ENCODE measurements at places on chromosomes 12 and 14.

DNA sequence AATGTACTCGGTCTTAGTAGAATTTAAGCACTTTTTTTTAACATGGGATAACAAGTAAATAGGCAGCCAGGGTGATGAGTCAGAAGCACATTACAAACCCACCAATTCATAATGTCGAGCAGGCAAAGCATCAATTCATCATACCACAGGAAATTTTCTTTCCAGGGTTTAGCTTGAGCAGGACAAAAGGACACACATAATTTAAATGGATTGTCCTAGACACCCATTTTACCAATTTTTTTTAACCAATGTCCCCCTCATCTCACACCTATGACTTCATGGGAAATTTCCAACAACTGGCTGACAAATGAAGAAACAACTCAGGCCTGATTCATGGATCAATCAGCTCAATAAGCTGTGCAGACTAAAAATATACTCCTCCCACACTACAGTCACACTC is 58.8 kb upstream of the FOXG1 start:
- no peak for DNase-seq

DNA sequence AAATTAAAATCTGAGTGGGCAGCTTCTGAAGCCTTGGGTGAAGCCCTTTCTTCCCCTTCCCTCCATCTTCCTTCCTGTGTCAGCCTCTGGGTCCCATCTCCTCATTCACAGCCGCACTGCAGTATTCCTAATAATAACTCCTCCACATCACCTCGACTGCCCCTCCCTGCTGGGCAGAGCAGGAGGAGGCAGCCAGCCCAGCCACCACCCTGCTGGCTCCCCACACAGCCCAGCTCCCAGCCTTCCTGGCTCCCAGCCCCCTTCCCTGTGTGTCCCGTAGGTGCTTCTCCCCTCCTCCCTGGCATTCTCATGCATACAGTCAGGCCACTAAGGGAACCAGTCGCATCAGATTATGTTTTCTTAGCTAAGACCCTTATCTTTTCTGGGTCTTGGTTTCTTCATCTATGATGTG is 3.7 kb downstream of the IFFO1 start:
- no peak for DNase-seq

DNA sequence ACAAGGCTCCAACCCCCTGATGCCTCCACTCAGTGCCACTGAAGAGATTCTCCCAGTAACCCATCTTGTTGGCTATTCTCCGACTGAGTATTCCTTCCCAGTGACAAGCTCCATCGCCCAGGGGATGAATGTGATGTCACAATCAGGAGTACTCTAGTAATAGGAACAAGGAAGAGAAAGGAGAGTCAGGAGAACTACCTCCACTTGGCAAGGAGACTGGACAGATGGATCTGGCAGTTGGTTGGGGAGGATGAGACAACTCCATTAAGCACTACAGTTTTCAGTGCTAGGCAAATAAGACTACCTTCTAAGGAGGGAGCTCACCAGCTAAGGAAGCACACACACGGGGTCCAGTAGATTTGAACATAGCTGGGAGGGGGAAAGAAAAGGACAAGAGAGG is 5.3 kb downstream of the RNF41 start:
- no peak for DNase-seq

GRCh38 chr14:26204728-26205479 is 392.9 kb downstream of the NOVA1 start:
- DNase-seq: peak; percentile 33

DNA sequence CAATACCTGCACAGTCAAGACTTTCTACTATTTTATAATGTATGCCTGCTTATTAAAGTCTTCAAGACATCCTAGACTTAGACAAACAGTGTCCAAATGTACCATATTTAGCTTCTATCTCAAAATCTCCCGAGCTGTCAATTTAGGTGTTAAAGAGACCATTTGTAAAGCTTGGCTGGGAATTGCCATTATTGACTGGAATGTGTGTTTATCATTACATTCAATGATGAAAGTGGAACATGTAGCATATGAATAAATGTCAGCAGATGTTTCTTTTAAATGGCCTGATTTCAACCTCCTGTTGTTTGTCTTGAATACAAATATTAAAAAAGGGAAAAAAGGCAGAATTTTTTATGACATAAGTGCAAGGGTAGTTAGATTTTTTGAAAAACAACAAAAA is 572.3 kb downstream of the PRKD1 start:
- DNase-seq: no peak

DNA sequence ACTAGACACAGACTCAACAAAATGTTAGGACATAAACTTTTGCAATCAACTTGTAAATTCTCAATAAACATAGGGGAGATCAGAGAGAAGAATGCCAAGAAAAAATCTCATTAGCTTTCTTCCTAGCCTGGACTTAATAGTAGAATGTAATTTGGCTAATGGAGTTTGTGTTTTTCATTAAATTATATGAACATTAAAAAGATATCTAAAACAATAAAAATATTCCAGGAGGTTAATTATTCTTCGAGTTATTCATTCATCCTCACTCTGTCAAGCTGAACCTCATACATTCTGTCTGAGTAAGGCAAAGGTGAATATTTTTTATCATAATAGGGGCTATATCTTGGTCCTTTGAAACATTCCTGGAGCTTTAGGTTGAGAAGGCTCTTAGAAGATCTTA is 551.9 kb upstream of the TBX3 start:
- DNase-seq: no peak

DNA sequence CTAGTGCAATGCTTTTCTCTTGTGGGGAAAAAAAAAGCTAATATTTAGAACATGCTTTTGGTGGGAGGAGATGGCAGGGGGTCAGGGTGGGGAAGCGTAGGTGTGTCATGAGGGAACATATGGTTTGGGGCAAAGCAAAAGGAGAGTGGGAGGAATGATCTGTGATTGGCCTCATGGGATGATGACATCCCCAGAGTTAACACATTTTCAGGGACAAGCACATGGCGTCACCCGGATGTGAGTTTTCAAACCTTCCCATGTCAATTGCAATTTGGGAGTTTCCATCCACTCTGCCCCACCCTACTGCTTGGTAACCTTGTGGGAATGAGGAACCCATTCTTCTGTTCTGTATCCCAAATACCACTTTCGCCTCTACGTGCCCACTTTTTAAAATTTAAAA is 164.2 kb downstream of the SSPN start:
- no peak for DNase-seq

DNA sequence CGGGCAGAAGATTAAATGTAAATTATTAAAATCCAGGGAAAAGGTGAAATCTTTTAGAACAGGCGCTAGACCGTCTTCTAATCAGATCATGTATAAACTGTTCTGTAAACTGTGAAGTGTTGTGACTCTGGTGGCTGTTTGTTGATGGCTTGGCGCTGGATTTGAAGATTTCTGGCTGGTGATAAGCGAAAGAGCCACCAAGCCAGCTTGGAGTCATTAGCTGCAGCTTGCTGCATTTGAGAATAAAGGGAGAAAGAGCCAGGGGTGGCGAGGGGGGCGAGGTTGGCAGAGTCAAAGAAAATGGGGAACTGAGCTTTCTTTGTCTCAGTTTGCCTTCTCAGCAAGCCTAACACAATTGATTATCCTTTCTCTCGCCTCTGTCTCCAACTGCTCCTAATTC is 8.0 kb downstream of the SYNDIG1L start:
- no peak for DNase-seq

- DNase-seq: no peak
These were observed 3.1 kb downstream of the FICD start for GRCh38 chr12:108518101-108518715.

DNA sequence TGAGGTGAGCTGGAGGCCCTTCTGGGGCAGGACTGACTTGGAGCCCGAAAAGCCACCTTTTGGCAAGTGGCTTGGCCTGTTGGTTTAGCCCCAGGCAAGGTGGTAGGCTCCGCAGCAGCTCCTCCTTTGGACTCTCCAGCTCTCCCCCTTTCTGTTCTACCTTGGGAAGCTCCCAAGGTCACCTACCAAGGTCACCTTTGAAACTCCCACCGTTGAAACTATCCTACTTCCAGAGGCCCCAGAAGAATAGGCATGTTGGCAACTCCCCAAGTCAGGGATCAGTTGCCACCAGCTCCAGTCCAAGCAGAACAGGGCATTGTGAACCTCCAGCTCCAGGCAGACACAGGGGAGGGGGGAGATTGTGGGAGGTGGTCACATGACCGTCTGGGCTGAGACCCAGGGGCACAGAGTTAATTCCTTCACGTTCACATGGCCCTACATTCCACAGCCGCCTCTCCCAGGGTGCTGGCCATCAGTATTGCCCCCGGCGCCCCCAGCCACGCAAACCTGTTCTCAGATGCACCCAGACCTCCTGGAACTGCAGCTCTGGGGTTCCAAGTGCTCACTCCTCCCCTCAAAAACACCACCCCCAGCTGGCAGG is 14.4 kb downstream of the IRF2BPL start:
- peak; percentile 75 for DNase-seq

- DNase-seq: no peak
These were observed 562 bp downstream of the EAPP start for GRCh38 chr14:34538871-34539406.

GRCh38 chr12:67649570-67650387 is 1.2 kb downstream of the DYRK2 start:
- DNase-seq: peak; percentile 53

- no peak for DNase-seq
These were observed 62.3 kb downstream of the GCH1 start for GRCh38 chr14:54840336-54840735.

- DNase-seq: peak; percentile 8
These were observed 112.9 kb downstream of the HMGA2 start for GRCh38 chr12:65937161-65937641.

- DNase-seq: peak; percentile 58
These were observed 27.4 kb upstream of the GUCY2C start for GRCh38 chr12:14723763-14724162.

- no peak for DNase-seq
These were observed 19.9 kb downstream of the LRTM2 start for GRCh38 chr12:1839956-1840951.

GRCh38 chr12:120139958-120140357 is 23.4 kb upstream of the RAB35 start:
- DNase-seq: no peak

DNA sequence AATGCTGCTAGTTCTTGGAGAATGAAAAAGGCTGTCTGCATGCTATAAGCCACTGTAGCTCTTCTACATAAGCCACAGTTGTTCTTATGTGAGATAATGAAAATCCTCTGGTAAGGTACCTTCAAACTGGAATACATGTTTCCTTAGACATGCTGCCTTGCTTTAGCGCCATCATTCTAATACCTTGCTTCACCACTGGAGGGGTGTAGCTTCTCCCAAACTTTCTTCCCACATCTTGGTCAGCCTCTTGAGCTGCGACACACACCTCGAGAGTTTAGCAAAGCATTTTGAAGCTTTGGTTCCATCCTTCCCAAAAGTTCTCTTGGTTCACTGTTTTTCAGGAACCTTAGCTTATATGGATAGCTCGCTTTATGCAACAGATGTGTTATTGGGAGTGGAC is 69.5 kb downstream of the NKX2-1 start:
- no peak for DNase-seq

DNA sequence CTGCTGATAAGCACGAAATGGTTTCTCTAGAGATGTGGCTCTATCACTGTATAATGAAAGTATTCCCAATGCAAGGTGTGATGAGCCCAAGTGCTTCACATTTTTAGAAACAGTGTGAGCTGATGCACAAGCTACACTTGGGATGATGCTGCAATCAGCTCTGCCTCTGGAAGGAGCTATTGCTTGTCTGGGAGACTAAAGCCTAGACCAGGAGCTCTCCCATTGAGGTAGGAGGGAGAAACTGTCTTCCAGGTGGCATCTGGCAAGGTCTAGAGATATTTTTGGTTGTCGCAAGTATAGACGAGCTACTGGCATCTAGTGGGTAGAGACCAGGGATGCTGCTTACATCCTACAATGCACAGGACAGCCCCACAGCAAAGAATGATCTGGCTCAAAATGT is 42.0 kb downstream of the HECTD4 start:
- DNase-seq: no peak

- peak; percentile 41 for DNase-seq
These were observed 110.5 kb downstream of the TGFB3 start for GRCh38 chr14:75871181-75871880.

DNA sequence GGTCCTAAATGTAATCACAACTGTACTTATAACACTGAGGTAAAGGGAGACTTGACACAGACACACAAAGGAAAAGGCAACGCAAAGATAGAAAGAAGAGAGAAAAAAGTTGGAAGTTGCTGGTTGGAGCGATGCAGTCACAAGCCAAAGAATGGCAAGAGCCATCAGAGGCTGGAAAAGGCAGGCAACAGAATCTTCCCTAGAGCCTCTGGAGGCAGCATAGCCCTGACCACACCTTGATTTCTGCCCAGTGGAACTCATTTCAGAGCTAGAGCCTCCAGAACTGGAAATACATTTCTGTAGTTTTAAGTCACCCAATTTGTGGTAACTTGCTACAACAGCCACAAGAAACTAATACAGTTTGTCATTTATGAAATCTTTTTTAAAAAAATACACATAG is 89.2 kb downstream of the PUS7L start:
- no peak for DNase-seq

GRCh38 chr14:76687611-76688382 is 73.5 kb upstream of the VASH1 start:
- DNase-seq: peak; percentile 64

DNA sequence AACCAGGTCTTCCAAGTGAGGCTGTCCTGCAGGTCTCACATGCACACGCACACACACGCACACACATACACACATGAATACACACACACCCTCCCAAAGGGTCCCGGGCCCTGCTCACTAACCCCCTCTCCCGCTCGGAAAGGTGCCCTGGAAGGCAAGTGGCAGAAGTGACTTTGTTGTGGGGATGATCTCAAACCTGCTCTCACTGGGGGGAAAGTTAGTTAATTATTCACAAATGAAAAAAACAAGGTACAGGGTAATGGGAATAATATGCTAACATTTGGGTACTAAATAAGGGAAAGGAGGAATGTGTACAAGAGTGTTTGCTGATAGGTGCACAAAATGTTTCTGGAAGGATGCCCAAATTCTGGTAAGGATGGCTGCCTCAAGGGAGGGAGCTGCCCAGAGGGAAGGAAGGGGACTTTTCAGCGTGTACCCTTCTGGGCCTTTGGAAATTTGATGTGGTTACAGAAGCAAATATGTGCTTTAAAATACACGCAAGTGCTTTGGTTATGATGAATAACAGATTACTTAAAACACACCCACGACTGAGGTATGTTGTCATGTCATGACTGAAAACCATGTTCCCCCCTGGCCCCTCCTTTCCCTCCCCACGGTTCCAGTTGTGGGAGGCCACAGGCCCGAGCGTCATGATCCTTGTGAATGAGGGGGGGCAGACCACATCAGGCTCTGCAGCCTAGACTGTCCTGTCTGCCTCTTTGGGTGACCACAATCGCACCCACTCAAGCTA is 43.3 kb upstream of the PLEKHG6 start:
- no peak for DNase-seq

- no peak for DNase-seq
These were observed 271.6 kb upstream of the PLEKHG7 start for GRCh38 chr12:92431146-92431545.

GRCh38 chr12:47775100-47775911 is 2.3 kb downstream of the SLC48A1 start:
- DNase-seq: no peak

- peak; percentile 90 for DNase-seq
These were observed 85.3 kb downstream of the SAMD4A start for GRCh38 chr14:54652188-54652587.

- peak; percentile 58 for DNase-seq
These were observed 46.0 kb downstream of the SH2B3 start for GRCh38 chr12:111451649-111452129.
